ENCODE measurements at places on chromosomes 4 and X.

- no peak for DNase-seq
These were observed 1.8 kb downstream of the SEPTIN6 start for GRCh38 chrX:119690921-119691716.

GRCh38 chr4:81502564-81502963 is 30.9 kb upstream of the RASGEF1B start:
- DNase-seq, result no peak

DNA sequence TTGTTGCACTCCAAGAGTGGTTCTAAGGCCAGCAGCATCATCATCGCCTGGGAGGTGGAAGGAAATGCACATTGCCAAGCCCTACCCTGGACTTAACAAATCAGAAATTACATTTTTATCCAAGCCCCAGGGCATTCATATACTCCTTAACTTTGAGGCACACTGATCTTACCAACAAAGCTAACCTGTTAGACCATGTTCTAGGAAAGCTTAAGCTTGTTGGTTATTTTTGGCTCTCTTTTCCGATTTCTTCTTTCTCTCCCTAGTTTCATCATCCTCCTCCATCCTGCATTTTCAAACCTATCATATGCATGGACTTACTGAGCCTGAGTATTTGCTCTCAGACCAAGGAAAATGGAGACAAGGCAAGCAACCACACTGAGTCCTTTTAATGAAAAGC is 133.4 kb downstream of the OPHN1 start:
- DNase-seq, result no peak

GRCh38 chr4:113540859-113541258 is 220.7 kb downstream of the CAMK2D start:
- no peak for DNase-seq

- DNase-seq, result no peak
These were observed 103.3 kb upstream of the TSPAN7 start for GRCh38 chrX:38458071-38458470.

DNA sequence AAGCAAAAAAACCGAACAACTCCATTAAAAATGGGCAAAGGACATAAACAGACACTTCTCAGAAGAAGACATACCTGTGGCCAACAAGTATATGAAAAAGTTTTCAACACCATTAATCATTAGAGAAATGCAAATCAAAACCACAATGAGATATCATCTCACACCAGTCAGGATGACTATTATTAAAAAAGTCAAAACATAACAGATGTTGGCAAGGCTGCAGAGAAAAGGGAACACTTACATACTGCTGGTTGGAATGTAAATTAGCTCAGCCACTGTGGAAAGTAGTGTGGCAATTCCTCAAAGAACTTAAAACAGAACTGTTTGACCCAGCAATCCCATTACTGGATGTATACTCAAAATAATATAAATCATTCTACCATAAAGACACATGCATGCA is 436.3 kb downstream of the KLHL13 start:
- no peak for DNase-seq

- DNase-seq, result no peak
These were observed 182.4 kb downstream of the NR3C2 start for GRCh38 chr4:148259841-148260240.

DNA sequence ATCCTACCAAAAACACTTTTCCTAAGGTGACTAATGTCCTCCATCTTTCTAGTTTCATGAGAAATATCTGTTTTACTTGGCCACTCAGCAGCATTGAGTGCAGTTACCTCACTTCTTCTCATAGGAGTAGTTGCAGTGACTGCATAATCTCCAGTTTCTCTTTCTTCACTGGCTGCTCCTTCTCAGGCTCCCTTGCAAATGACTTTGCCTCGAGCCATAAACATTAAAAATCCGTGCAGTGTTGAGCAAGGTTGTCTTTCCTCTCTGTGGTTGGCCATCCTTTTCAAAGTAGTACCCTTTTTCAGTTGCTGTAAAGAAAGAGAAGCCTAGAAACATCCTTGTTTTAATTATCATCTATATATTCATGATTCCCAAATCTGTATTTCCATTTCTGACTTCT is 10.2 kb upstream of the PRKG2 start:
- no peak for DNase-seq

GRCh38 chr4:2803624-2804448 is 11.0 kb downstream of the SH3BP2 start:
- no peak for DNase-seq

GRCh38 chr4:145880355-145880960 is 58.2 kb downstream of the ZNF827 start:
- no peak for DNase-seq

DNA sequence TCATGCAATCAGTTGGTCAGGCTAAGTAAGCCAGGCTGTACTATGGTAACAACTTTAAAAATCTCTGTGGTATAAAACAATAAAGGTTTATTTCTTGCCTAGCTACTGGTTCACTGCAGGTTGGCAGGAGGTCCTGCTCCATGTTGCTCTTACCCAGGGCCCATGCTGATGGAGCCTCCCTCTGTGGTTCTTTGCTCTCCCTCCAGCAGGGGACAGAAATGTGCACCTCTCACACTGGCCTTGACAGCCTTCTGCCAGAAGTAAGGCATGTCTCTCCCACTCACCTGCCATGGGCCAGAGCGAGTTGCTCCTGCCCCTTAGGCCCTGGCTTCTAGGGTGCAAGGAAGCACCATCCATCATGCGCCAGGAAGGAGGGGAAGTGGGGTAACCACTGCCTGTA is 31.1 kb downstream of the CLDN22 start:
- no peak for DNase-seq
